HS-5 (cell line): ENCODE measurements at places on chromosomes 4 and X.

GRCh38 chr4:21649391-21650090, 299.0 kb downstream of the KCNIP4 start:
- DNase-seq, result no peak

- DNase-seq, result no peak
These were observed 36.8 kb downstream of the ING2 start for GRCh38 chr4:183541752-183542040.

- no peak for DNase-seq
These were observed 116.5 kb upstream of the NDST4 start for GRCh38 chr4:115229873-115230272.

DNA sequence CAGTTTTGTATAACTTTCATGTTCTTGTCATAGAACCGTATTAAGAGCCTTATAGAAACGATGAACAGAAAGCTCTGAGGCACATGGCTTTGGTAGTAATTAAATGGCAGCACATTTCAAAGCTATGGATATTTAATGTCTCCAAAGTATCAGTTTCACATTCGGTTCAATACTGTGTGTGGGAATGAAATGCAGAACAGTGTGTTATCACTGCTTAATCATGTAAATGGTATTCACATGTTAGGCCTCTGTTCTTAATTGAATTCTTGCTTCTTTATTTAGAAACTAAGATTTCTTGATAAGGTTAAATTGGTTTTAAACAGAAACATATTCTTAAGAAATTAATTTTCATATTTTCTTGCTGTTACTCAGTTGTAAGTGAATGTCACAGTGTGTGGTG, 701.0 kb upstream of the PITX2 start:
- DNase-seq, result no peak

DNA sequence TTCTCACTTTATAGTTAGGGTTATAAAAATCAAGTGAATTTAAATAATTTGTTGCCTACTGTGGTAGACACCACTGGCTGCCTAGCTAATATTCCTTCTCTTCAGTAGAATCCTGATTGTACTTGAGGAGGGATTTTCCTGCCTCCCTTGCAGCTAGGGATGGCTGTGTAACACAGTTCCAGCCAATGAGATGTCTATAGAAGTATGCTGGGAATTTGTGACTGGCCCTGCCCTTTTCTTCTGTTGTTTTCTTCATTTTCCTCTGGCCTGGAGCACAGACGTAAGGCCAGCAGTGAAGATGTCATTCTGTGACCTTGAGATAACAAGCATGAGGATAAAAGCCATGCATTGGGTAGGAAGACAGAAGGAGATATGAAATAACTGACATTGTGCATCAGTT, 145.1 kb downstream of the MGST2 start:
- no peak for DNase-seq

DNA sequence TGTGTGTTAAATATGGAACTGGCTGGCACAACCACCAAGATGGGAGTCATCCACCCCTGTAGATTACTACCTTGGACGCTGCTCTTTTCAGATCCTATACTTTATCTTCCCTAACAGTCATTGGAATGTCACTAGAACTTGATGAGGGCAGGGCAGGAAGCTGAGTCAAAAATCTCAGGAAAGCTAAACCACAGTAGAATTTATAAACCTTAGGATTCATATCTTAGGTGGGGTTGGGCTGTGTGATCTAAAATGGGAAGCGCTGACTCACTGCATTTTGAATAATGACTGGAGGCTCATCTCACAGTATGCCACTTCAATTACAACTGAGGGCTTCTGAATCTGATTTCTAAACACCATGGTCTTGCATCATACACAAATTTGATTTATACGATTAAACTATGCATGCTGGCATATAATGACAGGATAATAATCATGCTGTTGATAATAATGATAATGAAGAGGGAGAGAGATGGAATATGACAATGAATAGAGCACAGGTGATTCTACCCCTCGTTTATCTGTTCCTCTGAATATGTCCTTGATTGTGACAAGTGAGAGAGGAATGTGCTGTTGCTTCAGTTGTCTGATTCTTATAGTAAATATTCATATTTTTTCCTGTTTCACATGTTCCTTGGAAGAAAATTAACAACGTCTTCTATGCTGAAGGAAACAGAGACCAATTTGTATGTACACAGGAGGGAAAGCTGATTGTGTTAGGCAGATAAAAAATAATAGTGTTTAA, 270.3 kb upstream of the HS3ST1 start:
- peak; percentile 59 for DNase-seq

GRCh38 chr4:89898304-89898716, 3.7 kb downstream of the MMRN1 start:
- no peak for DNase-seq

- DNase-seq, result no peak
These were observed 67.3 kb downstream of the FBXO8 start for GRCh38 chr4:174215961-174216680.

- DNase-seq, result no peak
These were observed 948.7 kb downstream of the PCDH18 start for GRCh38 chr4:136583567-136583966.

DNA sequence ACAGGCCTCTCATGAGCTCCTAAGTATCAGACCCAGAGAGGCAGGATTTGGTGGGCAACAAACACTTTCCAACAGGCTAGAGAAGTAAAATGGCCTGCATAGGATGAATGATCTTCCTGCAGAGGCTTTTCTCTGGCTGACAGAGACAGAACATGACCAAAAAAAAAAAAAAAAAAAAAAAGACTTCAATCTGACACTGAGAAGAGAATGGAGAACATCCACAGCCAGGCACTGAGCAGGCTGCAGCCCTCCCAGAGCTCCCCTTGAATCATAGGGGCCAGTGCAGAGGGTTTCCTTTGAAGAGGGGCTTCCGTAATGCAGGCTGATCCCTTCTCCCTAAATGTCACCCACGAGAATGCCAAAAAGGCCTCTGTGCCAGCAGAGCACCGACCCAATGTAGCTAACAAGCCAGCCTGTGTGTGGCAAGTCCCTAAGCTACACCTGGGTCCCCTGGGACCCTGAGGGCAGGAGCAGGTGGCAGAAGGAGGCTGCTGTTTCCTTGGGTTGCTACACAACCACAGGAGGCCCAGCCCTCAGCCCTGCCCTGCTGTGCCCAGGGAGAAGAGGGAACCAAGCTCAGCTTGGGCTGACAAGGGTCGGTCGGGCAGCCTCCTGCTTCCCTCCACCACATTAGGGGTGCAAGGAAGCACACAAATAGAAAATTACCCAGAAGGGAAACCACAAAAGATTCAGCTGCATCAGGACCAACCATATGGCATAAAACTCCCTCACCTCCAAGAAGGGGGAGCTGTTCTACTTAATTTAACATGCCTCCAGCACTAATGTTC, 55.6 kb downstream of the MAP7D2 start:
- DNase-seq, result no peak

- no peak for DNase-seq
These were observed 14.3 kb upstream of the TMEM271 start for GRCh38 chr4:590313-590841.

- DNase-seq, result no peak
These were observed 4.6 kb downstream of the MAGIX start for GRCh38 chrX:49166914-49167739.

- no peak for DNase-seq
These were observed 1.7 kb downstream of the PDE5A start for GRCh38 chr4:119626943-119627266.

- DNase-seq, result no peak
These were observed 14.8 kb upstream of the SPON2 start for GRCh38 chr4:1187182-1187581.

DNA sequence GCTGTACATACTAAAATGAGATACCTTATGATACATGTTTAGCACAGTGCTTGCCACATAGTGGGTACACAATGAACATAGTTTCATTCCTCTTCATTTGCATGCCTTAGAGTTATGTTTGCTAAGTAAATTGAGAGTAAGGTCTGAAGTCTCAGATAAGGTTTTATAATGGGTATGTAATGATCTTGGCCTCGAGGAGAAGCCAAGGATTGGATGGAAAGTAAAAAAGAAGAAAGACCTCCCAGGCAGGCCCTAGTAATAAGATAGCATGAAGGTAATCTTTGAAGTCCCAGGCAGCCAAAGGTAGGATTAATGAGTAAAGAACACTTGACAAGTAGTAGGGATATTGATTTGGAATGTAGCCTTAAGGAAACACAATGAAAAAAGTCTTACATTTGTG, 55.8 kb upstream of the TSPAN7 start:
- no peak for DNase-seq

DNA sequence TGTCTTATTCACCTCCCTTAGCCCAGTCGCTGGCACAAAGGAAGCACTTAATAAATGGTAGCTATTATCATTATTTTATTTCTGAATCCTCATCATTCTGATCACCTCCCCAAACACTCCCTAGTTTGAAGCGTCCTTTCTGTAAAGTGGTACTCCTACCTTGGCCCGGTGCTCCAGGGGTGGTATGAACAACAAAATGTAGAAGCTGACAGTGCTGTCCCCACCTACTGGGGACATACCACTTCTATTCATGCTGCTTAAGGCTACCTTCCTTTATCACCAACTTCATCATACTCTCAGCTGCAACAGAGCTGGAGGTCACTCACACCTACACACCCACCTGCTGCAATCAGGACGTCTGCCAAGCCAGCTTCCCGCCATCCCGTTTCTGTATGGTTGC, 40.8 kb upstream of the APLN start:
- no peak for DNase-seq

DNA sequence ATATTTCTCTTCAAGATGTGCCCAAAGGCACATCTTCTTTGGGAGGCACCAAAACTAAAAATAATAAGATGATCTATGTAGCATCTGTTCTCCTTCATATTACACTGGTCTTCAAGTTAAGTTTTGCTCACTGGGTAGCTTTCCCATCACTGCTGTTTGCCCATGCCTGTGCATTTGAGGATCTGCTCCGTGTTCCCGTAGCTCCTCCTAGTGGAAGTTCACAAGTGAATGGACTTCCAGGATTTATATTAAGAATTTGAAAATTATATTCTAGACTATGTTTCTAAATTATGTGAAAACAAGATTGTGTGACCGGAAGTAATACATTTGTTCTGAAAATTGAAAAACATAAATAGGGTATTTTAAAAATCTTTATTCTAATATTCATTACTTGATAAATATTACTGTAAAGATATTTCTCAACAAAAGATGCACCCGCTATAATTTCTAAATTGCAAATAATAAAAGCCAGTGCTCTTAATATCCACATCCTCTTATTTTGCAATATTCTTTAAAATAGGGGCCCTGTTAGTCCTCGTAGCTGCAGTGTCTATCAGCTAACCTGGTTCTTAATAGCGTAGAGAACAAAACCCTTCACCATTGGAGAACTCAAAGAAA, 147.7 kb downstream of the RBM46 start:
- DNase-seq, result no peak

DNA sequence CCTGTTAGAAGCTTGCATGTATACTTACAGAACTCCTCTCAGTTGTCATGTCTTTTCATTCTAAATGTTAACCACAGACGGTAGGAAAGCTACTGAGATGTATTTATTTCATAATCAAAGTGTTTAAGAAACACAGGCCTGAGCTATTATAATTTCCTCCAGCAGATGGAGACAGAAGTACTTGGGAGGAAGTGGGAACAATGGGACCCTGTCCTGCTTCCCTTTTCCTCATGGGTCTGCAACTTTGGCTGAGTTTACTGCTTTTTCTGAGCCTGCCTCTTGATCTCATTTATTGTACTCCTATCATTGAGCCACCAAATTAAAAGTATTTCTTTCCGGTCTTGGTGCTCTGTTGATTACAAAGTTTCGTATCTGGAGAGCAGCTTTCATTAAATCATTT, 67.7 kb upstream of the SPANXN2 start:
- no peak for DNase-seq

GRCh38 chr4:174084542-174084941, 198.9 kb downstream of the FBXO8 start:
- DNase-seq, result peak; percentile 32

DNA sequence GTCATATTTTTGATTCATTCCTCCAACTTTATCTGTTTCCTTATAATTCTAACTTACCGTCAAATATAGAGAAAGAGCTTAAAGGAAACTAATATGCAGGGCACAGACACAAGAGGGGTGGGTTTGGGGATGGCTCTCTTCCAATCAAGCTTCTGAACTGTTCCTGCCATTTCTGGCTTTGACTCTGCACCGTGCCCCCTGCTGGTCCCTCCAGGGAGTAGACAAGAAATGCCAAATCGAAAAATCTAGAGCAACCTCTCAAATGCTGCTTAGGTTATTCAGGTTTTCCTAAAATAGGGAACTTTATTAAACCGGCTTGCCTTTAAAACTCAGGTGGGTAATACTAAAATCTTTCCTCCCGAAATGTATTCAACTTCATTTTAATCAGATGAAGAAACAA, 39.8 kb upstream of the VCX3A start:
- no peak for DNase-seq

- DNase-seq, result no peak
These were observed 124.2 kb downstream of the NFKB1 start for GRCh38 chr4:102625232-102625930.

GRCh38 chr4:19309378-19309777, 942.3 kb upstream of the SLIT2 start:
- no peak for DNase-seq

DNA sequence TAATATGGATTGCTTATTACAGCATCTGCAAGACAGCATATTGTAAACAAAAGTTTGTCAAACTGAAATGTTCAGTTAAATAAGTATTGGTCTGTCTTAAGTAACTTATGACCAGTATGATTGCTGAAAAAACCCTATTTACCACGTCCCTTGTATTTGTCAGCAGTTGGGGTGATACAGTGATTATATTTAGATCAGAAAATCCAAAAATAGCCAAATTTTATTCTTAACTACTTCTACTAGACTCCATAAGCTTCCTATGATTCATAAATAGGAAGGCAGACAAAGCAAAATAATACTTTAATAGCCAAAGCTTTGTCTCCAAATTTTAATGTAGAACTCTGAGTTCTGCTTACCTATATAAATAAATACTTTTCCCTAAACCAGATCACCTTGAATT, 45.3 kb downstream of the TBCK start:
- DNase-seq, result no peak

DNA sequence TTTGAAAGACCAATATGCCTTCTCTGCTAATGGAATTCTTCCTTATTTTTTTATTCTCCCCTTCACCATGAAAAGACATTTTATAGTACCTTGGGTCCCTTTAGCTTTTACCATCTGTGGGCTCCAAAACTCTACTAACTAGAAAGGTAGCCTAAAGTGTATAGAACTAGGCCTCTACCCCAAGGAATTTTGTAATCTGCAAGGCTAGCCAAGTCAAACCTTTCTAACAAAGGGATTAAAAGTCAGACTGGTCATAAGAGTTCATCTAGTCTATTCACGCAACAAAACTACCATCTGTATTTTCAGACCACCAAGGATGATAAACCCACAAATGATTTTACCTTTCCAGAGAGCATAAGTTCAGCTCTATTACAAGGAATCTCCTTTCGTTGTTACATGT, 189.5 kb upstream of the DCAF8L1 start:
- no peak for DNase-seq
